ENCODE measurements at places on chromosomes 5 and 9.

GRCh38 chr5:62662521-62662920, 83.9 kb downstream of the LRRC70 start:
- no peak for DNase-seq

GRCh38 chr9:69371001-69371400, 46.0 kb downstream of the ENTREP1 start:
- DNase-seq: no peak

DNA sequence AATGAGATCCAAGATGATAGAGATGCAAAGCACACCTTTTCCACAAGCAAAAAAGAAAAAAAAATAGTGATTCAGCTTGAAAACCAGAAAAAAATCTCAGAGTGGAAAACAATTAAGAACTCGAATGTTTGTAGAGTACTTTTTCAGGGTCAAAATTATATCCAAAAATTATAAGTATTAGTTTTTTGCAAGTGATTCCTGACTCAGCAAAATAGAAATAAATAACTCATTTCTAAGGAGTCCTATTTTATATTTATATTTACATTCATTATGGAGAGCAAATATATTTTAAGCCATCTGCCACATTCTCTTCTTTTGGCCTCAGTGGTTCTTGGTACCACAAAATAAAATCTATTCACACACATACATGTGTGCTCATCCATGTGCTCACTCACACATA, 1011.8 kb upstream of the ARRDC3 start:
- no peak for DNase-seq

DNA sequence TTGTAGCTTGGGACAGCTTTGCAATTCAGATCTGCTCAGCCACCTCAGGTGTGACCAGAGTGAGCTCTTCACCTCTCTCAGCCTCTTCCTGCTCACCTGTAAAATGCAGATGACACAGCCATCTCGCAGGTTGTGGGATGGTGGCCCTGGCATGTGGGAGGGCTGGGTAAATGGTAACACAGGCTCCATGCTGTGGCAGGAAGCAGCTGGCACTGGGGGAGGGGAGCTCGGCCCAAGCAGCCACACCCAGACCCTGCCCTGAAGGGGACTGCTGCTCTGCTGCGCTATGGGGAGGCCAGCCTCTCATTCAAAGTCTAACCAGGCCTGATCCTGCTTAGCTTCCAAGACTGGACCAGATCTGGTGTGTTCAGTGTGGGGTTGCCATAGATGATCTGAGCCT, 24.1 kb downstream of the PHF2 start:
- DNase-seq: no peak

GRCh38 chr9:87973122-87973521, 1.2 kb downstream of the CDK20 start:
- DNase-seq: no peak

DNA sequence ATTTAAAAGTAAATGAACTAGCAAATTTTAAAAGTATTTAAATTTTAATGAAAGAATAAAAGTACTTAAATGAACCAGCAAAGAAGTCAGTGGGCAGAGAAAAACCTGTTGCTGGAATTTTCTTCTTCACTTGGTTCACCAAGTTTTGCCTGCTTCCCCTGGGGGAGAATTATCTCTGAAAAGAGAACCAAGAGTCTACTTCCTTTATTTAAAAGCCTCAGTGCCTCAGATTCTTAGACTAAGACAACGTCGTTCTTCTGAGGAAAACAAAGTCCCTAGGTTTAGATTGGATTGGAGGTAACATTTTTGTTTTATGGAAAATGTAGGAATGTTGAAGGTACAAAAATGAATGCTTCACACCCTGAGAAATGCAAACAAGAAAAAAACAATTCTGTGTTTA, 7.4 kb upstream of the KLF4 start:
- DNase-seq: no peak

GRCh38 chr5:65928322-65928752, 2.0 kb downstream of the ERBIN start:
- DNase-seq: no peak

- DNase-seq: peak; percentile 19
These were observed 66.6 kb downstream of the DEPDC1B start for GRCh38 chr5:60633341-60633740.

- no peak for DNase-seq
These were observed 977 bp upstream of the DPP7 start for GRCh38 chr9:137115394-137116026.

- DNase-seq: no peak
These were observed at the start of gene SHC3 for GRCh38 chr9:89177944-89178829. TSS of gene SHC3 (minus strand) at chr9:89178818. CDS start at chr9:89178460, 358 bp downstream.

DNA sequence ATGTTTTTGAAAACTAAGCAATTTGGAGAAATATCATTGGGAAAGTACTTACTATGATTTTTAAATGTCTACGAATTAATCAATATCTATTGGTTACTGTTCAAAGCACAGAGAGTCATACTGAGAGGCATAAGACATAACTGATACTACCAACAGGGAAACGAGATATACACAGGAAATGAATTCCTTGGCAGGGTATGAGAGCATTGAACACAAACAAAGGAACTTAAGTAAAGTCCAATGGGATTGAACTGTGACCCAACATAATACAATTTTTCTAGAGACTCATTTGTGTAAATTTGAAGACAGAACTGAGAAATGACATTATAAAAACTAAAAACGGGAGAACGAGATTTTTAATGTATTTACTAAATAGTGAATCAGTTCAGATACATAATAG, 1.3 kb upstream of the ITGA1 start:
- no peak for DNase-seq

DNA sequence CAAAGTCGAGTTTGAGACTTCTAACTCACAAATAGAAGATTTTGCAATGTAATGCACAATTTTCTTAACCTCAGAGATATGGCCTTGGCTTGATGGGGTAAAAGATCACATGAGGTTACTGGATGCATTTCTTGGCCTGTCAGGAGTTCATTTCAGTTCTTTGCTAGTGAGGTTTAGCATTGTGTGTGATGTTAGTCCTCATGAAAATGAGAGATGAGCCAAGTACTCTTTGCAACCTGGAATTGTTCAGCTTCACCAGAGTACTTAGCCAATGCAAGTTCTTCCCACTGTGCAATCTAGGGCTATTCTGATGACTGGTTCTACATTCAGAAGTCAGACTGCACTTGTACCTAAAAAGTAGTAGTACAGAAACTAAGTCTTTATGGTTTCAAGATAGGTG, 24.9 kb downstream of the GNAQ start:
- no peak for DNase-seq

- no peak for DNase-seq
These were observed 9.9 kb upstream of the TMEM245 start for GRCh38 chr9:109129470-109130197.

GRCh38 chr9:106324053-106324585, 538.8 kb upstream of the ZNF462 start:
- DNase-seq: no peak

DNA sequence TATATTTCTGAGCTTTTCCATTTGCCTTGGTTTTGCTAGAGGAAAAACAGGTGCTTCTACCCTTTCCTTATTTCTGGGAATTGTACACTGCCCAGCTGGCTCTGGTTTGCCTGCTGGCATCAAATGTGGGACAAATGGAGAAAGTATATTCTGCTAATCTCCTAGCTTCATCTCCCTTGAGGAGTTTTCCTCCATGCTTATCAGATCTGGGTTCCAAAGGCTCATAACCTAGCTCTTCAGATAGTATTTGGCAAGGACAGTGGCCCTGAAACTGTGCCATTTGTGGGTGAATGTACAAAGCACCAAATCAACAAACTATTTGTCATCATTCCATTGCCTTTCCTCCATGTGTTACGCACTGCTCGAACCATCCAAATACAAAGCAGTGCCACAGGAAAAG, 16.2 kb downstream of the PRLR start:
- DNase-seq: no peak

- no peak for DNase-seq
These were observed 28.0 kb upstream of the SYK start for GRCh38 chr9:90773617-90774016.
